Activated CD4-positive, alpha-beta T cell treated with anti-CD3 and anti-CD28 coated beads, Interleukin-2, amount 50 U/mL, for 48 hours (primary cell): ENCODE measurements at places on chromosomes 16 and 17.

GRCh38 chr17:44279346-44279665, 11.4 kb upstream of the SLC4A1 start:
- no peak for DNase-seq

DNA sequence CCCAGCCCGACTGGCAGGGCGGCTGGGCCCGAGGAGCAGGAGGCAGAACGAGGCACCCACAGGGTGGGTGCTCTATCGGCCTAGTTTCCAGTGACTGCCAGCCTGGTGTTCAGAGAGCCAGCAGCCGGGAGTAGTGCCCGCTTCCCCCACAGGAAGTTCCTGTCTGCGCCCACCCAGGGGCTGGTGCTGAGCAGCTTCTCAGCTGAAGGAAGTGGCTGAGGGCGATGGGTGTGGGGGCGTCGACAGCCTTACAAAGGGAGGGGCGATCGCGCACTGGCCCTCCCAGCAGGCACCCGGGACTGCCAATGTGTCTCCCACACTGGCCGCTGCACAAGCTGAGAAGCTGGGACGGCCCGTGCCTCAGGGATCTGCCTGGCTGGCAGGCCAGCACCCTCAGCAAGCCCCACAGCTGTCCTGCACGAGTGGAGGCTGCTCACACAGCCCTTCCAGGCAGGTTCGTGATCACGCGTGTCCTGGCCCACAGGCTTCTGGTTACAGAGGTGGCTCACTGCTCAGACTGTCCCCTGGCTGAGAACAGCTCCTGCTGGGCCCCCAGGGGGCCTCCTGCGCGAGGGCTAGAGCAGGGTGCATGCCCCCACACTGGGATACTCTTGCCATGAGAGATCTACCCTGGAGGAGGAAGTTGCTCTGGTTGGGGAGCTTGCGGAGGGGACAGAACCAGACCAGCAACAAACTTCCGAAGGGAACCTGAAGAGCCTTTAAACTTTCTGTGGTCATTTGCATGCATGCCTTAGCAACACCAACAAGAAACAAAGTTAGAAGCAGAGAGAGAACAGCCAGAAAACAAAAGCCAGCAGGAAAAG, 2.5 kb downstream of the RNF166 start:
- DNase-seq: peak; percentile 80

DNA sequence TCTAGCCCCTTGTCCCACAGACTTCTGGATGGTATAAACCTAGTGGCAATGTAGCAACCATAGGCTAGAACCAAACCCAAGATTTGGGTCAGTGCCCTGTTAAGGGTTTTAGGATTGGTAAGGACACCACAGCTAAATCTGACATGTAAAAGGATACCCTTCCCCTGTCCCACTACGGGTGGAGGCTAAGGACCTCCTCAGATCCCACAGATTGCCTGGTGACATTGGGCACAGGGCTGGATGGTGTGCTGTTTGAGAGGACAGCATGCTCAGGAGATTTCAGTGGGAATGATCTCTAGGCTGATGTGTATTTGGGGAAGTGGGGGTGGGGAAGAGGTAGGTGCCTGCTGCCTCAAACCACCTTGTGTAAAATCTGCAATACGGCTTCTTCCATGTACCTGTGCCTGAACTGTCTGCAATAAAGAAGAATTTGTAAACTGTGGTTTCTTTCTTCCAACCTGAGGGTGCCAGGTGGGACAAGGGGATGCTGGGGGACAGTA, 671 bp upstream of the EDC4 start:
- no peak for DNase-seq

- DNase-seq: peak; percentile 83
These were observed 432 bp downstream of the ZNF276 start for GRCh38 chr16:89721546-89722391.

DNA sequence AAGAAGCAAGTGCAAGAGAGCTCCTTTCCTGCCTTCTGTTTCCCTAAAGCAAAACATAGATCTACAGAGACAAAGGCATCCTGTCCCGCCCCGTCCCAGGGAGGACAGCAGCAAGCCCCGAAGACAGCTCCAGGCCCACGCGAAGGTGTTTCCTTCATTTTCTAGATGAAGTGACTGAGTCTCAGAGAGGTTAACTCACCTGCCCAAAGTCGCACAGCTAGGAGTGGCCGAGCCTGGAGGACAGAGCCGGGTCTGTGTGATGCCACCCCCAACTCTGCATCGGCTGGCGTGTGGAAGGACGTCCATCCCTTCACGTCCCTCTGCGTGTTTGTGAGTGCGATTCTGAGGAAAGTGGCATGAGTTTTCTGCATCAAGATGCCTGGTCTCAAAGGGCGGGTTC, 187.2 kb upstream of the CHMP6 start:
- DNase-seq: no peak

DNA sequence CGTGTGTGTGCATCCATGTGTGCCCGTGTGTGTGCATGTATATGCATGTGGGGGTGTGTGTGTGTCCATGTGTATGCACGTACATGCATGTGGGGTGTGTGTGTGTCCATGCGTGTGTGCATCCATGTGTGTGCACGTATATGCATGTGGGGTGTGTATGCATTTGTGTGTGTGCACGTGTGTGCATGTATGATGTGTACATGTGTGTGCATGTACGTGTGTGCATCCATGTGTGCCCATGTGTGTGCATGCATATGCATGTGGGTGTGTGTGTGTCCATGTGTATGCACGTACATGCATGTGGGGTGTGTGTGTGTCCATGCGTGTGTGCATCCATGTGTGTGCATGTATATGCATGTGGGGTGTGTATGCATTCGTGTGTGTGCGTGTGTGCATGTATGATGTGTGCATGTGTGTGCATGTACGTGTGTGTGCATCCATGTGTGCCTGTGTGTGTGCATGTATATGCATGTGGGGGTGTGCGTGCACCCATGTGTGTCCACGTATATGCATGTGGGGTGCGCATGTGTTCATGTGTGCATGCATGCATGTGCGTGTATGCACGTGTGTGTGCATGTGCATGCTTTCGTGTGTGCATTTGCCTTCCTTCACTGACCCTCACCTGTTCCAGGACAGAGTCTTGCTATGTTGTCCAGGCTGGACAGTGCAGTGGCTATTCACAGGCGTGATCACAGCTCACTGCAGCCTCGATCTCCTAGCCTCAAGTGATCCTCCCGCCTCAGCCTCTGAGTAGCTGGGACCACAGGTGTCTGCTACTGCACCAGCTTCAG, 129.6 kb upstream of the TNRC6C start:
- no peak for DNase-seq

GRCh38 chr16:86508947-86509758, 1.2 kb upstream of the FOXF1 start:
- DNase-seq: no peak

GRCh38 chr17:31452561-31453110, 61.2 kb downstream of the RAB11FIP4 start:
- DNase-seq: no peak

DNA sequence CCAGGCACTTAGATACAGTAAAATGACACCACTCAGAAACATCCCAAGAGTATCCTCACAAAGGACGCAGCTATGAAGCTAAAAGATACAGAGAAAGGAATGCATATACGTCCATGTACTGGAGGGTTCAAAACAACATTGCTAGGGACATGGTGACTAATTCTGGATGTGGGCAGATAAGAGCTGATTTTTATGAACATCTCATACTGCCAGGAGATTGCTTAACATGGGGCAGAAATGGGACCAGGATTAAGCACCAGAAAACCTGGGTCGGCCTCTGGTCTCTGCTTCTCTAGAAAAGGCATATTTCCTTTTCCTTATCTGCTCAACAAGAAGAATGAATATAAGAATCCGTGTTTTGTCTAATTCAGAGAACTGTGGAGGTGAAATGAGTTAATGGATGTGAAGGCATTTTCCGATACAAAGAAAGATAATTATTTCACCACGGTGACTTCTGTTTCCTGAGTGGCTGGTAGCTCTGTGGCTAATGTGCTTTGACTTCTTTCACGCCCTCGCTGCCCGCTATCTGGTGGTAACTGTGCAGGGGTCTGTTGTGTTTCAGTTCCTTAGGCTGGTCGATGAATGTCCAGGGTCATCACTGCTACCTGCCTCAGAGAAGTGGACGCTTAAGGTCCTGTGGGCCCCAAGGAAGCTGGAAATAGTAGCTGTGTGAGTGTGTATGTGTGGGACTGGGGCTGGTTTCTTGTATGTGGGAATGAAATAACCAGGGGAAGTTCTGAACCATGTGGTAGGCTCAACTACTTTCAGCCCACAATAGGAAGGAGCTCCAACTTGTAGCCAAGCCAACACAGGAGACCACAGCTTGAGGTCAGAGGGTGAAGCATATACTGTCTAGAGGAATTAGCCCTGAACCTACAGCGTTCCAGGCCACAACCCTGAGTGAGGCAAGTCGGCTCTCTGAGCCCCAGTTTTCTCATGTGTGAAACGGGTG, 15.8 kb upstream of the CCL5 start:
- DNase-seq: no peak

GRCh38 chr17:60327134-60327900, 64.6 kb downstream of the USP32 start:
- DNase-seq: no peak

DNA sequence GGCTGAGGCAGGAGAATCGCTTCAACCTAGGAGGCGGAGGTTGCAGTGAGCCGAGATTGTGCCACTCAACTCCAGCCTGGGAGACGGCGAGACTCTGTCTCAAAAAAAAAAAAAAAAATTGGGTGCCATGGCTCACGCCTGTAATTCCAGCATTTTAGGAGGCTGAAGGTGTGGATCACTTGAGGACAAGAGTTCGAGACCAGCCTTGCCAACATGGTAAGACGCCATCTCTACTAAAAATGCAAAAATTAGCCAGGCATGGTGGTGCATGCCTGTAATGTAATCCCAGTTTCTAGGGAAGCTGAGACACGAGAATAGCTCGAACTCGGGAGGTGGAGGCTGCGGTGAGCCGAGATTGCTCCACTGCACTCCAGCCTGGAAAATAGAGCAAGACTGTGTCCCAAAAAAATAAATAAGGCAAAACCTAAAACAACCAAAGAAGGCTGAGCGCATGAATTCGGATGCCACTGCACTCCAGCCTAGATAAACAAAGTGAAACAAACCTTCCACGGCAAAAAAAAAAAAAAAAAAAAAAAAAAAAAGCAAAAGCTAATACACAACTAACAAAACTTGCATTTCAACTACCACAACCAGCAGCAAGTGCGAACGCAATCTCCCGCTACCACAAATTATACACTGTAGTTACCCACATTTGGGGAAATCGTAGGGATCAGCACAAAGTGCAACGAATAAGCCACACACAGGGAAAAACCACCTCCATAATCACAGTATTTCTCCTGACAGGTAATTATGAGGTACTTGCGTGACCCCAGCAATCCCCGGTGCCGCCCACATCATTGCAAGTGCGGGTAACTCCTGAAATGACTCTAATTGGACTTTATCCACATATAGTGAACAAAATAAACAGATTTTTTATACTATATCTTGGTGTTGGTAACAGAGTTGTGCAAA, 25.6 kb downstream of the TEX14 start:
- DNase-seq: no peak

- DNase-seq: peak; percentile 42
These were observed 71.8 kb downstream of the PRKCA start for GRCh38 chr17:66373944-66374817.

DNA sequence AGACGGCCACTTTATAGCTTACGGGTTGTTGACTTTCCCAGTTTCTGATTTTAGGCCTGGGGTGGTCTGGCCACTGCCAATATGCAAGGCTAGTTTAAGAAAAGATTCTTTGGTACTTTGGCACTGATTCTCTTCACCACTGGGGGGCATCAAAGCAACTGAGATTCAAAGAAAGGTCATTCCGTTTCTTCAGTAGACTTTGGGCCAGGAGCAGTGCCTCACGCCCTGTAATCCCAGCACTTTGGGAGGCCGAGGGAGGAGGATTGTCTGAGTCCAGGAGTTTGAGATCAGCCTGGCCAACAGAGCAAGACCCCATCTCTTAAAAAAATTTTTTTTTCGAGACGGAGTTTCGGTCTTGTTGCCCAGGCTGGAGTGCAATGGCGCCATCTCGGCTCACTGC, 53.0 kb downstream of the RPA1 start:
- DNase-seq: peak; percentile 23

- no peak for DNase-seq
These were observed 169.8 kb downstream of the PITPNC1 start for GRCh38 chr17:67546578-67547527.

GRCh38 chr17:38967290-38967738, at the start of gene FBXO47:
Gene FBXO47, minus strand, starts transcription at chr17:38967403. Its CDS starts 4,378 bp downstream, at chr17:38963025.
- peak; percentile 78 for DNase-seq

GRCh38 chr17:68378268-68379176, 78.8 kb downstream of the WIPI1 start:
- no peak for DNase-seq

DNA sequence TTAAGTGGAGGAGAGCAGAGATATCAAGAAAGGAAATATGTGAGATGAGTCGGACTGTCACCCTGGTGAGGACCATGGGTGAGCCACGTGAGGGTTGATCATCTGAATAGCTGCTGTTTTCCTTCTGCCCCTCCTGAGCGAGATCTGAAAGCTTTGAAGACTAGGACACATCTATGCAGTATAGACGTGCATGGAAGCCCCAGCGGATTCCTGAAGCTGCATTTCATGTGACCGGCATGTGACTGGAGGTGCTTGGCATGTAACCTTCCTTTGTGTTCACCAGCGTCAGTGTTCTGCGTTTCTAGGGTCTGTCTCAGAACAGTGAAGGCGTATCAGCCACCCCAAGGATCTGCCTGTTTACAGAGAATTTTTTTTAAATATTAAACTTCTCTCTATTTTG, 75.1 kb downstream of the MSI2 start:
- no peak for DNase-seq

DNA sequence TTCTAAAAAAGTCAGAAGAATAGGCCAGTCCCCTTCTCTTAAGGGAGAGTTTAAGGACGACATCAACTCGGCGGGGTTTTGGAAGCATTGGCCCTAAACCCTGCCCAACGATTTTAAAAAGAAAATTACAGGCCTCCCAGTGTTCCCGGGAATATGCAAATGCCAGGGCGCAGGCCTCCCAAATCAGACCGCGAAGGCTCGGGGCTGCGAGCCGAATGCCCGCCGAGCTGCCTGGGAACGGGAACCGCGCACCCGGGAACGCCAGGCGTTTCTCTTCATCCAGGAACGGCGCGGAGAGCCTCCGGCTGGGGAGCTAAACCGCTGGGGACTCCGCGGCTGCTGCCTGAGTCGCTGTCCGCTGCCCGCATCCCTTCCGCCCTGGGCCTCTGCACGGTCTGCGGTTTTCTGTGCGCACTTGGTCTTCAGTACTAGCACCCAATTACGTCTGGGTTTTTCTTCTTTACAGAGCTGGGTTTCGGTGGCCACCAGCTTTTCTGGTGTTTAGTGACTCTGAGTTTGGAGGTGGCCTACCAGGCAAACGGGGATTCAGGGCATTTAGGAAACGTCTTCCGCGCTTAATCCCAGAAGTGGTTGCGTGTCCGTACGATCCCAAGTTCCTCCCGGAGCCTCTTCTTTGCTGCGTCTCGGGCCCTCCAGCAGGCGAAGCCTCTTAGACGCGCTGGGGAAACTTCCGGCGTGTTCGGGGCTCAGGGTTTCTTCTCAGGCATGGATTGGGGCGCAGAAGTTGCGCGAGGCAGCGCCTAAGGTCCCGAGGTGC, 5.7 kb downstream of the IRX5 start:
- DNase-seq: peak; percentile 8

DNA sequence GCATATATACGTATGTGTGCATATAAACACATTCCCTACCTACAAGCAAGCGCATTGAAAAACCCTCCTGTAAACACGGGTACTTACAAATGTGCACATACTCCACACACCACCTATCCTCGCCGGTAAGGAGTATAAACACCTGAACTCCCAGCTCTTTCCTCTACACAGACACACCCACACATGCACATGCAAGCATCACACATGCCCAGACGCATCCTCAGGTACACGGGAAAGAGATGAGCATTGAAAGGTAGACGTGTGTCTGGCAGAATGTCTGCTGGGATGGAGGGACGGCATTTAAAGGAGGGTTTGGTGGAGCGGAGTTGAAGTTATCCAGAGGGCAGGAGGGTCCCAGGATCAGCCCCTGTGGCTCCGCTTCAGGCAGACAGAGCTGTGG, 4.7 kb upstream of the SMTNL2 start:
- no peak for DNase-seq

- DNase-seq: no peak
These were observed 31.5 kb downstream of the SALL1 start for GRCh38 chr16:51119556-51119955.
